ENCODE measurements at places on chromosomes 5 and 9.
A peak's percentile ranks its signal among the peaks of the same experiment; 100 is the strongest.

DNA sequence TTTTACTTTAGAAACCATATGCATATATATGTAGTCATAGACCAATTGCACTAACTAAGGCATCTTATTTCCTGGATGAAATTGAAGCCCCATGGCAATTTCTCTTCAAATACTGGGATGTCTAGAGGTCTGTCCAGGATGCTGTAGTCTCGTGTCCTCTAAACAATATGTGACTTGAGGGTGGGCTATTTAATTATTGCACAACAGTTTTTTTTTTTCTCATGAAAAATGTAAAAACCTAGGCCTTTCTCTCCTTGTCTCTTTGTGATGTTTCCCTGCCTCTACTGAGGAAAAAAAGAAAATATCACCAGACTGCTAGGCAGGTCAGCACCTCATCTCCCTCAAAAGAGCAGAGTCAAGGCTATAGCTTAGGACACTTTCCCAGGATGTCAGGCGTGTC lies 34.6 kb downstream of the ZCCHC9 start:
- no peak for DNase-seq

DNA sequence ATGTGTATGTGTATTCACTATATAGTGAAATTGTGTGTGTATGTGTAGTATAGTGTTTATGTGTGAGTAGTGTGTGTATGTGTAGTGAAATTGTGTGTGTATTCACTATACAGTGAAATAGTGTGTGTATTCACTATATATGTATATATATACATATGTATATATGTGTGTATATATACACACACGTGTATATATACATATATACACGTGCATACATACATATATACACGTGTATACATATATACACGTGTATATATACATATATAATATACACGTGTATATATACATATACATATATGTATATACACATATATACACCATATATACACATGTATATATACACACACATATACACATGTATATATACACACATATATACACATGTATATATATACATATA lies 403.6 kb upstream of the TUSC1 start:
- no peak for DNase-seq

DNA sequence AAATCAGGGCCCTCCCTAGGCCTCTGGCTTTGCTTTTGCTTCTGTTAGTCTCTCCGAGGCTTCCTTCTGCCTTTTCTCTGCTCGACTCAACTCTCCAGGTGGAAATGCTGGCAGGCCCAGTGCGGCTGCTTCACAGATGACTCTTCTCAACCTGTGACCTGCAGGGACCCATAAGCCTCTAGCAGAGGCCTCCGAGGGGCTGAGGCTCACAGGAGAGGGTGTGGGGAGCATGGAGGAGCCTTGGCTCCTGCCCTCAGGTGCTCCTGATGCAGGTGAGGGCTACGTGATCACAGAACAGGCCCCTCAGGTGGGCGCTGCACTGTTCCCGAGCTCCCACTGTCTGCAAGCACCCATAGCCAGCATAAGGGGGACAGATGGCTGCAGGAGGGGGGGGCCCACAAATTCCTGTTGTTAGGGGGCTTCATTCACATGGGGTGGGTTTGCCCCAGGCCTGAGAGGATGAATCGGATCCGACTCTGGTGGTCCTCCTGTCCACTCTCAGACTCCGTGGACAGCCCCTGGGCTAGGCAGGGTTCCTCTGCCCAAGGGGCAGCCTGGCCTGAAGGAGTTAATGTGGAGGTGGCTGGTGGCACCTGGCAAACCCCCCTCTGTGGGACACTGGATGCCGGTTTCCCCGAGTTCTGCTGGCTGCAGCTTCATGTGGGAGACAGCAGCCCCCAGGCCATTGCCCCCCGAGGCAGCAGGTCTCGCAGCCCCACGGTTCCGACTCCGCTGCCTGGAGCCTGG lies 10.9 kb upstream of the FCN2 start:
- no peak for DNase-seq

- DNase-seq: no peak
These were observed 41.9 kb downstream of the TNFAIP8 start for GRCh38 chr5:119397518-119398380.

DNA sequence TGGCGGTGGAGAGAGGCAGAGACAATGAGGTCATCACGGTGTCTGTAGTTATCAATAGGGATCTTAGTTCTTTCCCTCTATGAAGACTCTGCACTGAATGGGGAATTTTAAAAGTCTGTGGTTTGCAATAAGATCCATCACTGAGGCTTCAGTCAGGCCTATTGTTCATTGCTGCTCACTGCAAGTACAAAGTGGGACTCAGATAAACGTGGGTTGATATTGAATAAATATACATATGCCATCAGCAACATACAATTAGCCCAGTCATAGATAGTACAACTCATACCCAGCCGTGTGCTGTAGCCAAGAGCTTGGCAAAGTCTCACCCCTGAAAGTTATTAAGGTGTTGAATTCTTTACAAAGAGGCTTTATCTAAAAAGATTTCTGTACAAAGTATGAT lies 88.4 kb downstream of the ENC1 start:
- DNase-seq: no peak

DNA sequence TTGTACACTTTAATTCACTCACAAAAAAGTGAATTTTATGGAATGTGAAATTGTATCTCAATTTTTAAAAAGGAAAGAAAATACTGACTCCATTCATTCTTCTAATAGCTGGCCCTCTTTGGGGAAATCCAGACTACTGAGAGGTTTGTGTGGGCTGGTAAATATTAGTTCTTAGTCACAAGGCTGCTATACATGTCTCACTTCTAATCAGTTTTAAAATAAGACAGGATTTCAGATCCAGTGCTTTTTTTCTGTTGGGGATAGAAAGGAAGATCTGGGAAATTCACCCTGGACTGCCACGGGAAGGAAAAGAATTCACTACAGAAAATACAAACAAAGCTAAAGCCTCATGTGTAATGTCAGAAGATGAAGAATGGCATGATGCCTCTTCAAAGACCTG lies 32.7 kb upstream of the ADAMTSL1 start:
- DNase-seq: no peak

DNA sequence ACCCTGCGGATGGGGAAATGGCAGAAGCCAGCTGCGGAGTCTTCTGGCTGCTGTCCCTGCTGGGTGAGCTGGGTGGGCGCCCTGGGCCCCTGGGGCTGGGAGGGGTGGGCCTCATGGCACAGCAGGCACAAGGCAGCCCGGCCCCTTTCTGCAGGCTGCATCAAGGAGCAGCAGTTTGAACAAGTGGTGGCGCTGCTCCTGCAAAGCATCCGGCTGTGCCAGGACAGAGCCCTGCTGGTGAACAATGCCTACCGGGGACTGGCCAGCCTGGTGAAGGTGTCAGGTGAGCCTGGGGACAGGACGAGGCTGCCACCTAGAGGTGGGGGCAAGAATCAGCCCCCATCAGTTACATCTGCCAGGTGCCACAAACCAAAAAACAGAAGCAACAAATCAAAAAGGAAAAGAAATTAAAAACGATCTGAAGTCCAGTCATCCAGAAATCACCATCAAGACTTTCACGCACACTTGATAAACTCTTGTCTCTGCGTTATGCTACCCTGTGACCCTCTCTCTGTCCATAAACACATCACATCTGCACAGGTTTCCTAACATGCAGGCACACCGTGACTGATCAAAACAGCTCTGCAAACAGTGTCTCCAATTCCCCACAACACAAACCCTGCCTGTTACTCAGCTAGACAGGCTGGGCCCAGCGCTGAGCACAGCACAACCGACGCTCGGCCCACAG lies 13.9 kb downstream of the REXO4 start:
- DNase-seq: no peak

DNA sequence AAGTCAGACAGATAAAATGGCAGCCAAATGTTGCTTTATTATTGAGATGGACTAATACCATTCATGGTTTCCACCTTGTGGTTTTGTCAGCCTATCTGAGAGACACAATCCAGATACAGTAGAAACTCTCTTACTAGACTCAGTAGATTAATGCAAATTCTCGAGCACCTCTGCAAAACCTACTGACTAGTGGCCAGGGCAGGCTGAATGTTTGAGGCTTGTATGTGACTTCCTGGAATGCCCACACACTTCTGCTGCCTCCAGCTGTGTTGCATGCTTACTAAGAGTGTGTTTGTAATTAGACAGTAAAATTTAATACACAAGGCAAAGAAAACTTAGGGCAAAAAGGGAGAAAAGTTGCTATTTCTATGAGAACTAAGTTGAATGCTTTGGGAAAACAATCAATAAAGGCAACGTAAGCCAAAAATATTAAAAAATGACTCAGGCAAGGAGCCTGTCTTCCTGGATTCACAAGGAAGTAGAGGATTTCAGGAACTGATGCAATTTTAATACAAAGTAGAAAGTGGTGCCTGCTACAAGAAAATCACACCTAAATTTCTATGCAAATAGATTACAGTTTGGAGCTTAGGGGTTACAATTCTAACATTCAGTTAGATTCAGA lies 30.2 kb upstream of the CCNG1 start:
- DNase-seq: no peak

GRCh38 chr9:6987381-6987780 lies 229.6 kb downstream of the KDM4C start:
- DNase-seq: no peak

GRCh38 chr9:82565188-82565969 lies 497.6 kb downstream of the RASEF start:
- DNase-seq: no peak

GRCh38 chr5:109877670-109878045 lies 187.9 kb downstream of the MAN2A1 start:
- DNase-seq: no peak

DNA sequence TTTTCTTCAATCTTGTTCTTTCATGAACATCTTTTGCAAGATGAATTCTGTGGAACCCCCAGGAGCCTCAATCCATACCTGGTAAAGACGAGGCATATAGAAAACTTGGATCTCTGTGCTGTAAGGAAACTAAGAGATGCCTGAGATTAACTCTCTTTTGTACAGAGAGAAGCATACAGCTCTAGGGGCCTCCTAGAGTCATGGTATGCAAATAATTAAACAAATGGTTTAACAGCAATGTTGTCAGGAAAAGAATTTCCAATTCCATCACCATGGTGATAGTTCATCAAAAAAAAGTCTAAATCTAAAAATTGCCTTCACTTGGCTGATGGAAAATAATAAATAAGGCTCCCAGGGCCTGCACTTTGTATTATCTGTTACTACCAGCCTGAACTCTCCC lies 275.4 kb downstream of the SLIT3 start:
- DNase-seq: no peak

DNA sequence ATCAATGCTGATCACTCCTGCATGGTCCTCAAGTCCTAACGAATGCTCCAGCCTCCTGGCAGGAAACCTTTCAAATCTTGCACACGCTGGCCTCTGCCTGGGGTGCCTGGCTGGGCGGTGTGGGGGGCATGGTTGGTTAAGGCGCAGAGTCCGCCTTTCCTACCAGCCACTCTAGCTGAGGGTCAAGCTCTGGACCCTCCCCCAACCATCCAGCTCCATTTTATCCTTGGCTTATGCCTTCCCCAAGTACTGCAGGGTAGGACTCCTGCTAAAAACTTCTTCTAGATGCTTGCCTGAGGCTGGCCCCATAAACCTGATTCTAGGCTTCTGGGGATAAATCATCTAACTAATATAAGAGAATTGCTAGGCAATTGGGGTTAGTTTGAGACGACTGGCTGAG lies 808 bp upstream of the MVB12B start:
- DNase-seq: no peak

DNA sequence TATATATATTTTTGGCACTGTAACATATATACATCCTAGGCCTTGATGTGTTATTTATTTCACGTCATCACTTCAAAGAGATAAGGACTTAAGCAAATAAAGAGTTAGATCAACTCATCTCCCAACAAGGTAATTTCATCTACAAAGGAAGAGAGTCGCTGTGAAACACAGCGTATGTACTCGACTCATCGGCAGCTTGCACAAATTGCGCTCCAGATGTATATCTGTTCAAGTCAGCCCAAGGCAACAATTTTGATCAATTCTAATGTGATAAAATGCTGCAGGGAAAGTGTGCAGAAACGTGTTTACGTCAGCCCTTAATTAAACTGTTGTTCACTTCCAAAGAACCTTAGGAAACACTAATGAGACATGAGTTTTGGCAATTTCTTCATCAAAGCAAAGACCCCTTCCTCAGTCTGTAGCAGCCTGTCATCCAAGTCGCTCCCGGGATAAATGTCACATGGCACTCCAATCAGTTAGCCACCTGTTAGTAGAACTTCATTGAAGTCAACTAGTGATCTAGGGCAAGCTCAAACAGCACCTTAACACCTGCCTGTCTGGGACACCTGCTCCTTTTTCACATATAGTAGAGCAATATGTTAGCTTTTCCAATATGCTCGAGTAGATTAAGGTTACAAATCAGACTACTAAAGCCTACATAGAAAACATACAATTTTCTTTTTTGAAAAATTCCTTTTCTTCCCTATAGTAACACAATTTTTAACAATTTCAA lies 182.4 kb downstream of the NFIB start:
- no peak for DNase-seq

DNA sequence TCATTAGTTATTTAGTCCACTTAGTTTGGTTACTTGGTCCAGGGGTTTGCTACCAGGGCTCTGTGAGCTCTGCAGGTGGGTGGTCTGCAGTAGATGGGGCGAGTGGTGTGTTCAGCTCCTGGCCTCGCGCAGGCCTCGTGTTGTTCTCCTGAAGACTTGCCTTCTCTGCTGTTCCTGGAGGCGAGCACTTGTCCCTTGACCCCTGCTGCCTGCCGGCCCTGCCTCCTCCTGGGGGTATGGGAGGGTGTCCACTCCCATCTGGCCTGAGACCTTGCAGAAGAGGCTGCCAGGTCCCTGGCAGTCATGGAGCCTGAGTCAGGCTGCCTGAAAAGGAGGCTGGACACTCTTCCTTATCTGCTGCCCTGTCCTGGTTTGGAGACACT lies 137.0 kb downstream of the CACNA1B start:
- no peak for DNase-seq

DNA sequence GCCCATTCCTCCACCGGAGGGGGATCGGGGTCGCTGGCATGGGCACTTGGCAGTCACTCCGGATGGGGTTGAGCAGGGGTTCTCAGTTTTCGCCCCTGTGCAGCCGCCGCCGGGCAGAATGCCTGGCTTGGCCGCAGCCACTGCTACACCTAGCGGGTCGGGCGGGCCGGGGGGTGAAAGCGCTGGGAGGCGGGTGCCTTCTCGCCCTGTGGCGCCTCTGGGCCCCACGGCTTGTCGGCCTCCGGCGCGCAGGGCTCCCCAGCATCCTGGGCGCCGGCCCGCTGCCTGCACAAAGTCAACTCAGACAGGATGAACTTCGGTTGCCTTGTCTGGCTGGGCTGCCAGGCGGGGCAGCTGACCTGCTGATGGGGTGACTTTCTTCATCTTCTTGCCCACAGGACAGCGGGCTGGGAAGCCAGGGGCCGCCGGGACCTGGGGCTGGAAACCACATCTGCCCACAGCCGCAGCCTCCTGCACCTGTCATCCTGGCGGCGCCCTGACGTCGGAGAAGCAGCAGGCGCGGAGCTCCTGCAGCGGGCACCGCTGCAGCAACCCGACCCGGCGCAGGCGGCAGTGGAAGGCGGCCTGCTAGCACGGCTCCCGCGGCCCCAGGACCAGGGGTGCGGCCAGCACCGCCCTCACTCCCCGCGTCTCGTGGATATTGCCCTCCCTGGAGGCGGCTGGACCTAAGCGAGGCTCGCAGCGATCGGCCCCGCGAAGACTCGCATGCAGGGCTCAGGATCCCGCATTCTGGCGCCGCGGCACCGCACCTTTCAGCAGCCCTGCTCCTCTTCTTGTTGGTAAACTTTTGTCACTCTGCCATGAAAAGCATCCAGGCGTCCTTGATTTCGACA lies 1.3 kb upstream of the ANKRD18A start:
- peak; percentile 3 for DNase-seq
